ENCODE measurements at places on chromosomes 11 and 22. TPM values are rescaled to one million over a fixed set of nuclear protein-coding genes. Genes with fewer than 3 reads are reported as not detected.
A peak's percentile ranks its signal among the peaks of the same experiment; 100 is the strongest.

DNA sequence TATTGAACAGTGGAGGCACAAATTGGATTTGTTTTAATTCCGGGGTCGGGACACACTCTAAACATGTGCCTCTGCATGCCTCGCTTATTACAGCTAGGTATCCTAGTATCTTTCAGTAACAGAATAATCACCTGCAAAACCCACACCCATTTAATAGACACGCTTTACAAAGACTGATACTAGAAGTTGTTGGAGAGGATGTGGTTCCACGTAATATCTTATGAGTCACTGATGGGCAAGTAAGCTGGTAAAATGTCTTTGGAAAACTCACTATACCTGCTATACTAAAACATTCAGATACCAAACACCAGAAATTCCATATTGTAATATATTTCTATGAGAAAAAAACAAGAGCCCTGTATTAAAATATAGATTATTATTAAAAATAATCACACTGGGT, 84.0 kb downstream of the GGTLC2 start:
- DNase-seq, result no peak

- peak; percentile 96 for DNase-seq
Measured at GRCh38 chr22:44037519-44038375, 13.6 kb downstream of the PARVB start.

DNA sequence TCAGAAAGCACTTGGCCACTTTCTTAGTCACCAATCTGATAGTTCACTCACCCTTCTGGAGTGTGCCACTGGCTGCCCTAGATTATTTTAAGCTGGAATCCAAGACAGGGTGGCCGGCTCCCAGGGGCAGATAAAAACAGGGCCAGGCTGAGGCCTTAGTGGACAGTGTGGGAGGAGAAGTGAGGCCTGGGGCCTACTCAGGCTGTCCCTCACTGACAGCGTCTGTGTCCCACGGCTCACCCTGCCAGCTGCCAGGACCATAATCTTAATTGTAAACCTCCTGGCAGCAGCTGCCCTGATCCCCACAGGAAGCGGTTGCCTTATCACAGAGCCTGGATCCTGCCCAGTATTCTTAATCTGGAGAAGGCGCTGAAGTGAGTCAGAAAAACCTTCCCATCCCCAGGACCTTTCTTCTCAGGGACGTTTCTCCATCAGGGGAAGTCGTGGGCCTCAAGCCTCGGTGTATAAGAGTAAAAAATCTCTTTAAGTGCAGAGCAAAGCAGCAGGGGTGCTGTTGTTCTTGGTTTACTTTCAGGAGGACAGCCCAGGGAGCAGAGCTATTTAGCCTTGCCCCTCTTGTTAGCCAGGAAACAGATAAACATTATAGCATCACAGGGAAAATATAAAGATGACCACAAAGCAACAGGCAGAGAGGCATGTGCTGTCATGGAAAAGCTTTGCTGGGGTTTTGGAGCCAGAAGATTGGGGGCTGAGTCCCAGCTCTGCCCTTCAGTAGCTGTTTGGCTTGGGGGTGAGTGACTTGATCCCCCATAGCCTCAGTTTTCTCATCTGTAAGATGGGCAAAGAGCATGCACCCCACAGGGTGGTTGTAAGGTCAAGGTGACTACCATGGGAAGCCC, 39.6 kb downstream of the TSPAN18 start:
- peak; percentile 93 for DNase-seq

DNA sequence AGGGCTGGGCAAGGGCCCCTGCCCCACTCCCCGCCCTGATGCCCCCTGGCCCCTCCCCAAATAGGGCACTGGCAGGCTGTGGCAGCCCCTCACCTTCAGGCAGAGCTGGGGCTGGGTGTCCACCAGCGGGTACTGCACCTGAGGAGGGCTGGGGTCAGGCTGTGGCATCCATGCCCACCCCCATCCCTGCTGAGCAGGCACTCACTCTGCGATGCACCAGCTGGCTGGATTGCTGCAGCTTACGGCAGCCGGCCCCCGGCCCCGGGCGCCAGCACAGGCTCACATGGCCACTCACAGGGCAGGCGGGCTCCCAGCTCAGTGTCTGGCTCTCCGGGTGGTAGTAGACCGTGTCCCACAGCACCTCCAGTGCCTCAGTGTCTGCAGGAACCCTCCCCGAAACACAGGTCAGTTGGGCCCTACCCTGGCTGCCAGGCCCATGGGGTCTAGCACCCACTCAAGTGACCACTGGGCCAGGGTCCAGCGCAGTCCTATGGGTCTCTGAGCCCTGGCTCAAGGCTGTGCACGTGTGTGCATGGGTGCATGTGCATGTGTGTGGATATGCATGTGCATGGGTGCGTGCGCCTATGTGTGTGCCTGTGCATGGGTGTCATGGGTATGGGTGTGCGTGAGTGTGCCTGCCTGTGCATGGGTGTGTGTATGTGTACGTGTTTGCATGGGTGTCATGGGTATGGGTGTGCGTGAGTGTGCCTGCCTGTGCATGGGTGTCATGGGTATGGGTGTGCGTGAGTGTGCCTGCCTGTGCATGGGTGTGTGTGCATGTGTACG, 14.4 kb downstream of the IL17REL start:
- no peak for DNase-seq

GRCh38 chr11:10979529-10979928, 121.7 kb upstream of the ZBED5 start:
- no peak for DNase-seq

DNA sequence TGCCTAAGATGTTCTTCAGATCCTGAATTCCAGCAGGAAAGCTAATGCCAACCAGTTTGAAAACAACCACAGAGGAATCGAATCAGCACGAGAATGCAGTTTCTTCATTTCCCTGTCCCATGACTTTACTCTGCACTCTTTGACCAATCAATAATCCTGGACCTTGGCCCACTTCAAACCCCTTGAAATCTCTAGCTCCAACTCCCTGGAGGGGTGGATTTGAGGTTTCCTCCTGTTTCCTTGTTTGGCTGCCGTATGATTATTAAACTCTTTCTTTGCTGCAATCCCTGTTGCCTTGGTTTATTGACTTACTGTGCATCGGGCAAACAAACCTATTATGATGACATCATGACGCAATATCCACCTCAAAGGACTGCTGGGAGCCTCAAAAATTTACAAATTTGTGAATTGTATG, 109.3 kb downstream of the FBXO7 start:
- DNase-seq, result peak; percentile 96

GRCh38 chr11:46736146-46736545, 17.1 kb downstream of the F2 start:
- DNase-seq, result no peak

- DNase-seq, result no peak
Measured at GRCh38 chr11:2509481-2510001, 64.7 kb downstream of the KCNQ1 start.

GRCh38 chr11:115700981-115701875, 197.0 kb upstream of the CADM1 start:
- DNase-seq, result no peak

The LPXN gene
- total RNA-seq, result 8.6 TPM

The CNTF gene
- total RNA-seq, result 0.77 TPM

The SYT8 gene
- total RNA-seq, result not detected

The MUC6 gene
- total RNA-seq, result not detected

The ARHGAP8 gene
- total RNA-seq, result 0.17 TPM
